Lower lobe of right lung (tissue), 2 donors: ENCODE measurements at places on chromosomes 11 and 22. TPM values are rescaled to one million over a fixed set of nuclear protein-coding genes. Genes with fewer than 3 reads are reported as not detected.

DNA sequence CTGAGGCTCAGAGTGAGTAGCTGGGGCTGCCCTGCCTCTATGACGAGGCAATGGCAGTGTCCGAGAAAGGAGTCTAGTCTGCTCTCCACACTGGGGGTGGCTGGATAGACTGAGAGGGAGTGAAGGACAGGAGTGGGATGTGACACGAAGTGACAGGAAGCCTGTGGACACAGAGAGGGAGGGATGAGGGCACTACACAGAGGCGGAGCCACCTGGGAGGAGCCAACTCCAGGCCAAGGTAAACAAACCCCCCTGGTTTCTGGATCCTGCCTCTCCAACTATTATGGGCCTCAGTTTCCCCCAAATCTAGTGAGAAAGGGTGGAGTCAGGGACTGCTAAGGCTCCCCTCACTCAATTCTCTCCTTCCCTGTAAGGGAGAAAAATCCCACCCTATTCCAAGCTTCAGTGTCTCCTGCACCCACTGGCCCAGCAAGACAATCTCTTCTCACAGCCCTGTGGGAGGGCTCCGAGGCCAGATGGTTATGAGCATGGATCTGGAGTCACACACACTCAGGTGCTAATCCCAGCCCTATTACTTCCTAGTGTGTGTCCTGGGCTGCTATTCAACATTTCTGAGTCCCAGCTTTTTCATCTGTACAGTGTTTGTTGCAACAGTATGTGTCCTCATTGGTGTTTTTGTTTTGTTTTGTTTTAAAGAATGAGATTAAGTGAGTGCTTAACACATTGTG, 24.9 kb downstream of the ASPHD2 start:
- H3K36me3 ChIP-seq = peaks cover 78% of the 10 kb centered on the region
- DNase-seq = no peak
- no peak overlapping the region for H3K4me3 ChIP-seq
- no peaks in the 10 kb centered on the region for H3K4me1 ChIP-seq
- H3K27ac ChIP-seq = no peak overlapping the region

DNA sequence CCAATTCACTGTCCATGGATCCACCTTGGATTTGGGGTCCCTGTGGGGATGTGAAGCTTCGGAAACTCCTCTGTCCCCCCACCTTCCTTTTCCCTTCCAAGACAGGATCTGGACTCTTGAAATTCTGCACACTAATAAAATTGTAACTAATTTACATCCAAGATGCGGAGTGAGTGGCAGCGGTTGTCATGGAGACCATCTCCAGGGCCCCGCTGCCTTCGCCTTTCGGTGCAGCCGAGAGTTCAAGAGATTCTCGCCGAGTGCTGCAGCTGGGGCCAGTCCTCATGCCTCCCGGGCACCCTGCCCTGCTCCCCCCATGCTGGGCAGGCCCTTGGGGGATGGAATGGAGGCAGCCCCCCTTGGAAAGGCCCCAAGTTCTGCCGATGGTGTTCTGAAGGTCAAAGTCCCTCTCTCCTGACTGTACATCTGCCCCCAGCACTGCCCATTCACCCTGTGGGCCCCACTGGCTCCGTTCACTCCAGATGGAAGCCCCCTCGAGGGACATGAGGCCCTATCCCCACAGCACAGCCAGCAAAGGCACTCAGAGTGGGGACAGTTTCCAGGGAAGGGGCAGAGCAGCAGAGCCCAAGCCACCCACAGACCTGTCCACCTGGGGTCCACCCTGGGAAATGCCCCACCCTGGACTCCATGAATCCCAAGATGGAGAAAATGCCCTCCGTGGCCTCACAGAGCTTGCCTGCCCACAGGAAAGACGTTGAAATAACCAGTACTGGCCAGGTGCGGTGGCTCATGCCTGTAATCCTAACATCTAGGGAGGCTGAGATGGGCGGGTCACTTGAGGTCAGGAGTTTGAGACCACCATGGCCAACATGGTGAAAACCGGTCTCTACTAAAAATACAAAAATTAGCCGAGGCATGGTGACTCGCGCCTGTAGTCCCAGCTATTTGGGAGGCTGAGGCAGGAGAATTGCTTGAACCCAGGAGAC, 25.9 kb downstream of the IGLL1 start:
- H3K27ac ChIP-seq = no peak overlapping the region
- peaks cover 31% of the 10 kb centered on the region for H3K27me3 ChIP-seq
- no peaks in the 10 kb centered on the region for H3K36me3 ChIP-seq
- H3K4me1 ChIP-seq = no peaks in the 10 kb centered on the region
- no peak for DNase-seq
- no peak overlapping the region for H3K4me3 ChIP-seq

DNA sequence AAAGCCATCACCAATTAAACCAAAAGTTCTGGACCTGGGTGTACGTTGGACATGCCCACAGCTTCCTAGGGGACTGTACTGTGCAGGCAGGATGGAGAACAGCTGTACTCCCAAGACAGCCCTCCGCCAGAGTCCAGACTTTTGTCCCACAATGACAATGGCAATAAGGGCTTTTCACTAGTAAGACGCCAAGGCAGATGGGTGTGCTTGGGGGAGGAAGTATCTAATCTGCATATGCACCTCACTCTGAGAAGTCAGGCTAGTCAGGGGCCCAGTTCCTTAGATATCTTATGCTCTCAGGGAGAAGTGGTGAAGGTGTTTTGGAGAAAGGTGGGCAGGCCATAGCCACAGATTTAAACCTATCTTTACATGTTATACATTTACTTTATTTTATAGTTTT, 85.1 kb upstream of the USP47 start:
- H3K4me3 ChIP-seq = no peak overlapping the region
- H3K36me3 ChIP-seq = no peaks in the 10 kb centered on the region
- H3K27me3 ChIP-seq = no peaks in the 10 kb centered on the region
- no peak overlapping the region for H3K27ac ChIP-seq
- no peak for DNase-seq
- H3K4me1 ChIP-seq = no peaks in the 10 kb centered on the region

- H3K4me3 ChIP-seq = no peak overlapping the region
- DNase-seq = no peak
- peaks cover 8% of the 10 kb centered on the region for H3K27me3 ChIP-seq
- H3K4me1 ChIP-seq = no peaks in the 10 kb centered on the region
- H3K27ac ChIP-seq = no peak overlapping the region
- no peaks in the 10 kb centered on the region for H3K36me3 ChIP-seq
Measured at GRCh38 chr11:117421476-117421875, 93.8 kb downstream of the CEP164 start.

- no peaks in the 10 kb centered on the region for H3K36me3 ChIP-seq
- H3K4me1 ChIP-seq = peaks cover 40% of the 10 kb centered on the region
- peak overlapping the region; percentile 51 for H3K4me3 ChIP-seq
- peaks cover 87% of the 10 kb centered on the region for H3K27me3 ChIP-seq
Measured at GRCh38 chr11:79439410-79439885, 1.4 kb downstream of the TENM4 start.

DNA sequence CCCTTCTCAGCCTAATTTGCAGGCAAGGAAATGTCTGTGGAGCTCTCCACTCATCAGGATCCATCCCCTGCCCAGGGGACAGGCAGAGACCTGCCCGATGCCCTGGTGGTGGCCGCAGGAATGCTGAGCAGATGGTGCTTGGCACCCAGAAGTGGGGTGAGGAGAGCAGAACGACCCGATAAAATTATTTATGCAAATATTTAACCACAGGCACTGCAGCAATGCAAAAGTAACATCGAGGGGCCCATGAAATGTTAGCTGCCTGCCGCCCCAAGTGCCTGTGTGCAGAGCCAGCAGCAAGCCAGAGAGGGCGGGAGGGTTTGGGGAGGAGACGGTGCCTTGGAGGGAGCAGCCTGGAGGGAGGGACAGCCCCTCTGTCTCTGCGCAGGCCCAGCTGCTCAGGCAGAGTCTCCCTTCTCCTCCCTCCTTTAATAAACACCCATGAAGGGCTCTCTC, 205.5 kb downstream of the CTTN start:
- no peaks in the 10 kb centered on the region for H3K36me3 ChIP-seq
- no peak overlapping the region for H3K27ac ChIP-seq
- H3K4me1 ChIP-seq = peaks cover 9% of the 10 kb centered on the region
- peak; percentile 58 for DNase-seq
- no peak overlapping the region for H3K4me3 ChIP-seq

DNA sequence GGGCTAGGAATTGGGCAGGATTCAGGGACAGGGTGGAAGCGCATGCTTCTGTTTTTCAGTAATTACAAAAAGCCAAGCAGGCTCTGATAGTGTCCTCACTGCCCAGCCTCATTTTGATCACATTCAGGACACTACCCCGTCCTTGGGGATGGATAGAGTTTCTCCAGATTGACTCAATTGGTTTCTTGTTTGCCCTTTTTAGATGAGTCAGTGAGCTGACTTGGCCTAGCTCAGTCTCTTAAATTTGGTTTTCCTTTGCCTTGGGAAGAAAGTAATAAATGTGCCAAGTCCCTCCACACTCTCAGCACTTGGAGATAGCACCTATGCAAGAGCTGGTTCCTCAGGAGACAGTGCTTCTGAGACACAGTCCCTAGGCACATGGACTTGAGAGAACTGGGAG, 25.5 kb downstream of the DKK3 start:
- H3K27ac ChIP-seq = no peak overlapping the region
- no peaks in the 10 kb centered on the region for H3K36me3 ChIP-seq
- DNase-seq = no peak
- H3K27me3 ChIP-seq = no peaks in the 10 kb centered on the region

DNA sequence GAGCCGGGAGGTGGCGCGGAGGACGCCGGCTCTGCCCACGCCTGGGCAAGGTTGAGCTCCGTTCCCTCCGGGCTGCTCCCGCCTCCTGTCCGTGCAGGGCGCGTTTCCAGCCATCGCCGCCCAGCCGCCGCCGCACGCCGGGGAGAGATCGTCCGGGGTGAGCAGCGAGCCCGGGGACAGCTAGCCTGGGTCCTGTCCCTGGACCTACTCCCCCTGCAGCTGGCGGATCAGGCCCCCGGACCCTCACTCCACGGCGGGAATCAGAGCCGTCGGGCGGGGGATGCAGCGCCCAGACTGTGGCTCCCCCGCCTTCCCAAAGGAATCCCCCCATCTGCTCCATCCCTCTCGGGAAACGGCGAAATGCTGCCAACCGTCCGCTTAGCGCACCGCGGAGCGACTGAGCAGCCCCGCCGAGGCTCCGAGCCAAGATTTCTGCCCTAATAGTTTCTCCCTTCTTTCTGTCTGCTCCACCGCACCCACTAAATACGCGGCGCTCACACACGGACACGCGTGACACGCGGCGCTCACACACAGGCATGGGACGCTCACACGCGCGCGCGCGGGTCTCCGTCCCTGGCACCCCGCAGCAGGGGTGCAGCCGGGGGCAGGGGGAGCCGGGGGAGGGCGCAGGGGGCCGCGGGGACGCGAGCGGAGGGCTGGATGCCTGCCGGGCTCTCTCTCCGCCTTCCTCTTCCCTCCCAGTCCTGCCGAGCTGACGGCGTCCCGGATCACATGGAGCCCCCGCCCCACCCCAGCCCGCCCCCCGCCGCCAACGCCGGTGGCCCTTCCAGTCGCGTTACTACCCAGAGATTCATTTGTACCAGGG, at the start of gene KCNJ5:
TSS of gene KCNJ5 (plus strand) at position 814 of the 826 bp plus-strand sequence. CDS start 19,918 bp downstream, outside the sequence.
- peak within 1 kb of the TSS; percentile 67 for H3K27ac ChIP-seq
- H3K4me3 ChIP-seq = peak within 1 kb of the TSS; percentile 62
- H3K36me3 ChIP-seq = no peaks in the 10 kb centered on the region
- H3K4me1 ChIP-seq = peaks cover 54% of the 10 kb centered on the region
- peak; percentile 59 for DNase-seq
- peaks cover 16% of the 10 kb centered on the region for H3K27me3 ChIP-seq

DNA sequence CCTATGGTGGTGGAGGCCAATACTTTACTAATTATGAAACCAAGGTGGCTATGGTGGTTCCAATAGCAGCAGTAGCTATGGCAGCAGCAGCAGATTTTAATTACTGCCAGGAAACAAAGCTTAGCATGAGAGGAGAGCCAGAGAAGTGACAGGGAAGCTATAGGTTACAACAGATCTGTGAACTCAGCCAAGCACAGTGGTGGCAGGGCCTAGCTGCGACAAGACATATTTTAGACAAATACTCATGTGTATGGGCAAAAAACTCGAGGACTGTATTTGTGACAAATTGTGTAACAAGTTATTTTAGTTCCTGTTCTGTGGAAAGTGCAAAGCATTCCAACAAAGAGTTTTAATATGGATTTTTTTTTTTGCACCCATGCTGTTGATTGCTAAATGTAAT, 42.6 kb downstream of the PGM2L1 start:
- no peak overlapping the region for H3K4me3 ChIP-seq
- no peaks in the 10 kb centered on the region for H3K4me1 ChIP-seq
- H3K27me3 ChIP-seq = no peaks in the 10 kb centered on the region
- no peak overlapping the region for H3K27ac ChIP-seq

Gene VEGFB
- total RNA-seq = 150 TPM

Gene MRGPRE
- not detected for total RNA-seq

Gene IGLL5
- 11.1 TPM for total RNA-seq

Gene SESN3
- total RNA-seq = 33.8 TPM

Gene PANX3
- total RNA-seq = not detected
